ENCODE measurements at places on chromosomes 6 and 20. TPM values are rescaled to one million over a fixed set of nuclear protein-coding genes. Genes with fewer than 3 reads are reported as not detected.

The NEURL2 gene
- polyA plus RNA-seq: 5.2 TPM

The RFX6 gene
- 2.1 TPM for polyA plus RNA-seq

The FKBP1C gene
- polyA plus RNA-seq: 2.9 TPM

The YWHAB gene
- polyA plus RNA-seq: 161 TPM

The TENT5A gene
- 8.0 TPM for polyA plus RNA-seq

The DZANK1 gene
- polyA plus RNA-seq: 9.2 TPM

DNA sequence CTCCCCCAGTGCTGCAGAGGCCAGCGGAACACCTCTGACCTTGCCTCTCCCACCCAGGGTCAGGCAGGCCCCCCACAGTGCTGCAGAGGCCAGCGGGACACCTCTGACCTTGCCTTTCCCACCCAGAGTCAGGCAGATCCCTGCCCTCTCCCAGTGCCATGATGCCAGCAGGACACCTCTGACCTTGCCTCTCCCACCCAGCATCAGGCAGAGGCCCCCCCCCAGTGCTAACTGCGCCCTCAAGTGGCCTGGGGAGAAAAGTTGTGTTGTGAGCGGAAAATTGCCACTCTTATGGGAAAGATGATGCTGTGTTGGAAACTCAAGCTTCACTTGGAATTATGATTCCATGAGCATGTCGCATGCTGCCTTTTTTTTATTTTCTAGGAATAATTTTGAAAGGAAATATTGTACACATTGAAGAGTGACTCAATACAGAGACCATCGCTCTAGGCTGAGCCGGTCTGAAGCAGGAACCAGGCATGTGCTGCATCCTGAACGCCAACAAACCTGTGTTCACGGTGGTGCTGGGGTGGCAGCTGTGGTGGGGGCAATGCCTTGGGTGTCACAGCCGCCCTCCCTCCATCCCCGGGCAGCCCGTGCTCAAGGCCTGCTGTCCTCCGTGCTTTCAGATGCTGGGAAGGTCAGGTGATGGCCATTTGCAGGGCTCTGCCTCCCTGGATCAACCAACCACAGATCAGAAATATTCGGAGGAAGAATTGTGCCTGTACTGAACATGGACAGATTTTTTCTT lies 98.6 kb downstream of the CDH4 start:
- DNase-seq: no peak

- DNase-seq: no peak
Measured at GRCh38 chr6:21597801-21598673, 4.5 kb downstream of the SOX4 start.

DNA sequence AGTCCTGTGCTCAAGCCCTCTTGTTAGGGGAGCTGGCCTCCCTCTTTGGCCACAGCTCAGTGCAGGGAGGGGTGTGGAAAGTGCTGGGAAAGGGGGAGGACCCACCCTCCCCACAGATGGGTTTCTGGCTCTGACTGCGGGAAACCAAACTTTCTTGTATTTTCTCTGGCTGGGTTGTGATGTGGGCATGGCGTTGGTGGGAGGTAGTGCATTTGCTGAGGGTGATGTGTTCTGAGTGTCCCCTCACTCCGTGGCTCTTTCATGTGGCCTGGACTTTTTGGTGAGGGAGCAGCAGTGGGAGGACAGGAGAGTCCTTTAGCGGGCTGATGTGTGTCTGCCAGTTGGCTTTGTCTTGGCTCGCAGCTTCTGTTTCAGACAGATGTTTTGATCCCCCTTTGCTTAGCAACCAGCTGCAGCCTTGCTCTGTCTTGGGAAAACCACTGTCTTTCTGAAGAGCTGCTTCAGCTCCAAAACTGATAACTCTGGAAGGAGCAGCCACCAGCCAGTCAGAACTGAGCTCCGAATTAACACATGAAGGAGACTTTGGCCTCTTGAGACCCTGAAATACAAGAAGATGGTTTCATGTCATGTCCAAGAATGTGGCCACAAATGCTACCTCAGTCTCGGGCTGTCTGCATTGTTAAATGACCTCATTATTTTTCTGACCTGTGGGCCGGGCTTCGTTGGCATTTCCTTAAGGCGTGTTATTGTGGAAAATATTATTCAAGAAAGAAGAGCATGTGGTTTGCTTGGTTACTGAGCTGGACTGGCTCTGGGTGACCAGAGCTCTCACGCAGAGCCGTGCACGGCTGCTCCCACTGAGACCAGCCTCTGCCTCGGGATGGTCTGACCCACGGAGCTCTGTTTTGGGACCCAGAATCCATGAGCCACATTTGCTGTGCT lies 21.5 kb downstream of the SYNJ2 start:
- DNase-seq: peak; percentile 90

DNA sequence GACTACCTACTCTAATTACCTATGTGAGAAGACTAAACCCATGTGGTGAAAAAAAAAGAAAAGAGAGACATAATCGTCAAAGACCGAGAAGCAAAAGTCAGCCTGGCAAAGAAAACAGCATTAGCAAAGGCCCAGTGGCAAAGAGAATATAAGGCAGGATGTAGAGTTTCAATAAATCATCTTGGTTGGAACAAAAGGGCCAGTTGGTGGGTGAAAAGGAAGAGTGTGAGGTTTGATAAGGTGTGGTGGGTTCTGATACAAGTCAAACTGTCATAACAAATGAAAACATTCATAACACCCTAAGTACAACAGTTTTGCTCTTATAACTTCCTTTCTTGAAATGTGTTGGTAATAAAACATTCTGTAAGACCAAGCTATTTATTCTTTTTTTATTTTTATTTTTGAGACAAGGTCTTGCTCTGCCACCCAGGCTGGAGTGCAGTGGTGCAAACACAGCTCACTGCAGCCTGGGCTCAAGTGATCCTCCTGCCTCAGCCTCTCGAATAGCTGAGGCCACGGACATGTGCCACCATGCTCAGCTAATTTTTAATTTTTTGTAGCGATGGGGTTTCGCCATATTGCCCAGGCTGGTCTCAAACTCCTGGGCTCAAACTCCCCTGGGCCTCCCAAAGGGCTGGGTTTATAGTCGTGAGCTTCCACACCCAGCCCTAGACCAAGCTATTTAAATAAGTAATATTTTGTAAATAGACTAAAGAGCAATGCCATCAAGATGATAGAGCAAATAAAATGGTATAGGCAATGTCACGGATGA lies 18.9 kb upstream of the GTF3C6 start:
- DNase-seq: no peak

GRCh38 chr6:21402368-21402767 lies 191.2 kb upstream of the SOX4 start:
- DNase-seq: no peak

DNA sequence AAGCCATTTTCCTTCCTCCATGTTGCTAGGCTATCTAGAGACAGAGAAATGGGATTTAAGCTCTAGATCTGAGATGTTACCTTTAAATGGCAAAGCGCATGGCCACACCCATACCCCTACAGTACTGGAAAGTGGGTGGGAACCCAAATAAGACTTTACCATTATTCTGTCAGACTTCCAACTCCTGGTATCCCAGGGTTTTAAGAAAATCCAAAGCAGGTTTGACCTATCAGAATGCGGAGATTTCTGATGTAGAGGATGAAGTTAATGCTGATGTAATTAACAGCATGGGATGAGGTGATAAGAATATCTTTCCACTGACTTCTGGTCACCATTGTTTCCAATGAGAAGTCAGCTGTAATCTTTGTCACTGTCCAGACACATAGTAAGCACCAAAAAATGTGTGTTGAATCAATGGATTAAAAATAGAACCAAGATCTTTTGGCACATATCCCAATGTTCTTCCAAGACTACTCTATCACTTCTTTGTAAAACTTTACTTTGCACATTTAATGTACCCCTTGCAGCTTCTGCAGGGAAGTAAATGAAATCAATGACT lies 140.8 kb upstream of the INSM1 start:
- no peak for DNase-seq

DNA sequence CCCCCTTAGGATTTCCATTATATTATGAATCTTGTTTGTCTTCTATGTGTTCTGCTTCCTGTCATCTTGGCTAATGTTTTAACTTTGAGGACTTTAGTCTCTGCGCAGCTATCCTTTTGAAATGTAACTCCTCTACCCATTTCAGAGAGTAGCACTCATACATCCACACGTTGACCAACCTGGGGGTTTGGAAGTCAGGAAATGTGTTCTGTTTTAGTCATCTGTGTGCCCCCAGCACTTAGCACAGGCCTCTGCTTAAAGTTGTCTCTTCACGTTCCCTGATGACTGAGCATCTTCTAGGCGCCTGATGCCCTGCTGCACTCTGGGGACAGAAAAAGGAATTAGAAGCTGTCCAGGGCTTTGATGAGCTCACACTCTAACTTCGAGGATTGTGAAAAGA lies 47.9 kb downstream of the HMGN3 start:
- DNase-seq: no peak

DNA sequence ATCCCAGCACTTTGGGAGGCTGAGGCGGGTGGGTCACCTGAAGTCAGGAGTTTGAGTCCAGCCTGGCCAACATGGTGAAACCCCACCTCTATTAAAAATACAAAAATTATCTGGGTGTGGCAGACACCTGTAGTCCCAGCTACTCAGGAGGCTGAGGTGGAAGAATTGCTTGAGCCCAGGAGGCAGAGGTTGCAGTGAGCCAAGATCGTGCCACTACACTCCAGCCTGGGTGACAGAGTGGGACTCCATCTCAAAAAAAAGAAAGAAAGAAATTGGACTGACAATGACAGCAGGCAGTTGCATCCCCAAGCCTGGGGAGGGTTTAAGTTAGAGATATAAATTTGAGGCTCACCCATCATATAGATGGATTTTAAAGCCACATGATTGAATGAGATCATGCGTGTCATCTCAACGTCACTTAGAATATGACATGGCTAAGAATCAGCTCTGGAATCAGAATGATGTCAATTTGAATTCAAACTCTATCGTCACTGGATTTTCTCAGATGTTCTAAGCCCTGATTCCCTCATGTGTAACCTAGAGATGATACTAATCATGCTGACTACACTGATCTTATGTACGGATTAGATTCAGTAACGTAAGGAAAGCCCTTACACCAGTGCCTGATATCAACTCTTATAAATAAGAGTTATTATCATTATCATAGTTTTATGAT lies 534.0 kb upstream of the JARID2 start:
- no peak for DNase-seq

GRCh38 chr20:15185322-15185721 lies 847.9 kb upstream of the FLRT3 start:
- no peak for DNase-seq

DNA sequence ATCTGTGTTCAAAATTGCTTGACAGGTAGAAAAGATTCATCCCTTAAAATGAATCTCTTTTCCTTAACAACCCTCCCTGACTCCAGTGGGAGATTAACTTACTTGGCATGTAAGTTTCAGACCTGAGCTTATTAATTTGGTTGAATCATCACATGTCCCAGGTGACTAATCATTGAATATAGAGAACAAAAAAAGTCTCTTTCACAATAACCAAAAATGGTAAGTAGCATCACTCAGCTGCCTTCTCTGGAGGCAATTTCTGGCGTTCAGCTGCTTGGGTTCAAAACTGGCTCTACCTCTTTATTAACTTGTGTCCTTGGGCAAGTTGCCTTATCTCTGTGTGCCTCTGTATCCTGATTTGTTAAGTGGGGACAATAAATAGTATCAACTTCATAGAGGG lies 2.9 kb downstream of the C6orf141 start:
- no peak for DNase-seq

GRCh38 chr6:7100072-7100752 lies 7.5 kb upstream of the RREB1 start:
- DNase-seq: no peak

DNA sequence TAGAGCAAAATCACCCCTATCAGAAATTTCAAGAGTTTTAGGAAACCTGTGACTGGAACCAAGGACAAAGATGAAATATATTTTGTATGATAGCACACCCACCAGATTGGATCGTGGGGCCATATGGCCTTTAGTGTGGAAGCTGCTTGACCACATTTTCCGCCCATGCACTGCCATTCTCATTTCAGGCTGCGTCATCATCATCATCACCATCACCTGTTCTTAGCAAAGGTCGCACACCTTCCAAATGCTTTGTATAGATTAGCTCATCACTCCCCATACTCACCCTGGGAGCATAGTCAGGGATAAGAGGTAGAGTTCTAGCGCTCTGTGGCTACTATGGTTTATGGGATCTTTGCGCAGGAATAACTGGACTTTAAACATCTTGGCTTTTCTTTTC lies 185.7 kb downstream of the MTHFD1L start:
- no peak for DNase-seq

DNA sequence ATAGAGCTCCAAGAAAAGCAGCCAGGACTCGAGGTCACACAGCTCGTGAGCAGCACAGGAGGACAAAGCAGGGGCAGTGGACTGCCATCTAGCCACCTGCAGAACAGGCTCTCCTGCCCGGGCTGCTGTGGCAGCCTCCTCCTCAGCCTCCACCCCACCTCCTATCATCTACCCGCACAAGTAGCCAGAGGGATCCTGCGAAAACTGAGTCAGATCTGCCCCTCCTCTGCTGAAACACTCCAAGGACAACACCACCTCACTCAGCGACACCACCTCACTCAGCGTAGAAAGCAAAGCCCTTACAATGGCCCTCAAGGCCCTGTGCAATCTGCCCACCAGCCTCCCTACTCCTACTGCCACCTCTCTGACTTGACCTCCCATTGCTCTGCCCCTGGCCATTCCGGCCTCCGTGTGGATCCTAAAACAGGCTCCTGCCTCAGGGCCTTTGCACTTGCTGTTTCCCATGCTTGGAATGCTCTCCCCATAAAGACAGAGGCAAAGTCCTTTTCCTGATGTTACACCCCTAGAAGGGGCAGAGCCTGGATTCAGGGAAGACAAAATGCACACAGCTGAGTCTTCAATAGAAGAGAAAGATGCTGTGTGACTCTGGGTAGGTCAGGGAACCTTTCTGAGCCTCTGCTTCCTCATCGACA lies 19.3 kb downstream of the PREX1 start:
- no peak for DNase-seq

GRCh38 chr20:38812182-38812581 lies 6.7 kb downstream of the PPP1R16B start:
- DNase-seq: no peak

GRCh38 chr6:103893141-103893581 lies 966.6 kb downstream of the HACE1 start:
- peak; percentile 67 for DNase-seq

DNA sequence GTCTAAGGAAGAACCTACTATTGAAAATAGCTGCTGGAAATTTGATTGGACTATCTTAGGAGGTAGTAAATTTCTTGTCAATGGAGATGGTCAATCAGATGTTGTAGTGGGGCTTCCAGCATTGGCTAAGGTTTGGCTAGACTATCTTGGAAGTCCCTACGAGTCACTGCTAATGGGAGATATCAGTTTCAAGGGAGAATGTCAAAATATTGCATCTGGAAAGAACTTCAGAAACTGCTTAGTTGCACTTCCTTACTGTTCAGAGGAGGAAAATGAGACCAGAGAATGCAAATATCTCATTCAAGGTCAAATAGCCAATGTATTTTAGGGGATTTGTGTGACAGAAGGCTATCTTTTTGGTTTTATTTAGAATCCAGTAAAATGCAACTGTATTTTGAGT lies 53.5 kb upstream of the CCN2 start:
- DNase-seq: no peak

- DNase-seq: peak; percentile 78
Measured at GRCh38 chr20:19784511-19785172, 26.6 kb downstream of the RIN2 start.

Data from right lung (tissue), 10 donors.